ENCODE measurements at places on chromosomes 12 and 14.

DNA sequence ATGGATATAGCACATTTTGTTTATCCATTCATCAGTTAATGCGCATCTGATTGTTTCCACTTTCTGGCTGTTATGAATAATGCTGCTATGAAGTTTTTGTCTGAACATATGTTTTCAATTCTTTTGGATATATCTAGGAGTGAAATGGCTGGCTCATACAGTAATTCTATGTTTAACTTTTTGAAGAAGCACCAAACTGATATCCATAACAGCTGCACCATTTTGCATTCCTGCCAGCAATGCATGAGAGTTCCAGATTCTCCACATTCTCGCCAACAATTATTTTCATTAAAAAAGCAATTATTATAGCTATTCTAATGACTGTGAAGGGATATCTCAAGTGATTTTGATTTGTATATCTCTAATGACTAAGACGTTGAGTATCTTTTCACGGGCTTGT lies 89.9 kb upstream of the PPP4R3A start:
- no peak for DNase-seq

DNA sequence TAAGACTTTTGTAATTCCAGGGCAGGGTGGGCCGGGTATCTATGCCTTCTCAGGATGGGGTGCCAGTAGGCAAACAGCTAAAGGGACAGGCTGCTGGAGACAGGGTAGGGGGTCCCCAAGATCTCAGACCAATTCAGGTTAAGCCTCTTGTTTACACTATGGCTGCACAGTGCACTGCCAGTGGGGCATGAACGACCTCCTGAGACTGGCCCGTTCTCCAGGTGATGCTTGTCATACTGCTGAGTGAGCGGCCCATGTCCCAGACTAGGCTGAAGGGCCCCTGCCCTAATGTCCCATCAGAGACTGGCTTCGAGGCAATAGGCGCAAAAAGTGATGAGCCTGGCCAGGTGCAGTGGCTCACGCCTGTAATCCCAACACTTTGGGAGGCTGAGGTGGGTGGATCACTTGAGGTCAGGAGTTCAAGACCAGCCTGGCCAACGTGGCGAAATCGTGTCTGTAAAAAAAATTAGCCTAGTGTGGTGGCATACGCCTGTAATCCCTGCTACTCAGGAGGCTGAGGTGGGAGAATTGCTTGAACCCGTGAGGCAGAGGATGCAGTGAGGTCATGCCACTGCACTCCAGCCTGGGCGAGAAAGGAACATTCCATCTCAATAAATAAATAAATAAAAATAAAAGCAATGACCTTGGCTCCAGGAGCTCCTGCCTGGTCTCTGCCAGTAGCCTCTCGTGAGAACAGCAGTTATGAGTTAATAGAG lies 12.6 kb downstream of the SLC25A29 start:
- DNase-seq, result no peak

DNA sequence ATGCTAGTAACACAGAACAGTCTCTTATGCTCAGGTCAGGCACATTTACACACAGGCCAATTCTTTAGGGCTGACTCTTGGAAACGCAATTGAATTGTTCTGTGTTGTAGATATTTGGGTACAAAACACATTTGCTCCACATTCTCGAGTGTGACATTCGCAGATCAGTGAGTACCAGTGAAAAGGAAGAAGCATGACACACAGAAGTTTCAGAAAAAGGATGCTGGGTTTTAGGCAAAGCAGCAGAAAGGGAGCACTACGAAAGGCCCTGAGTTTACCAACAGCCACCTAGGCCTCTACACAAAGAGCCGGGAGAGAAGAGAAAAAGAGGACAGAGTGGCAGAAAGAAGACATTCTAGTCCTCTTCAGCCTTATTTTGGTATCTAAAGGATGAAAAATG lies 254.4 kb upstream of the BTG1 start:
- no peak for DNase-seq

DNA sequence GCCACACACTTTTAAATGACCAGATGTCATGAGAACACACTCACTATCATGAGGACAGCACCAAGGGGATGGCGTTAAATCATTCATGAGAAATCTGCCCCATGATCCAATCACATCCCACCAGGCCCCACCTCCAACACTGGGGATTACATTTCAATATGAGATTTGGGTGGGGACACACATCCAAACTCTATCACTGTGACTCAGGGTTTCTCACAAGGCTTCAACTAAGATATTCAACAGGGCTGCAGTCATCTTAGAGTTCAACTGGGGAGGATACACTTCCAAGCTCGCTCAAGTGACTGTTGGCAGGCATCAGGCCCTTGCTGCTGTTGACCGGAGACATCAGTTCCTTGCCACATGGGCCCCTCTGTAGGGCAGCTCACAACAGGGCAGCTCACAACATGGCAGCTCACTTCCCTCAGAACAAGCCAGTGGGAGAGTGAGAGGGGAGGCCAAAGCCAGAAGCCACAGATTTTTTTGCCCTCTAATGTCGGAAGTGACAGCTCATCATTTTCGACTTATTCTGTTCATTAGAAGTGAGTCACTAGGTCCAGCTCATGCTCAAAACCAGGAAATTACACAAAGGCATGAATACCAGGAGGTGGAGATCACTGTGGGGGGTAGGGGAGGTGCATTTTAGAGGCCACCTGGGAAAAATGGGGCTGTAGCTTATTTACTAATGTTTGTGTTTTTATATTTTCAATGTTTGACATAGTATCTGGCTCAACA lies 50.8 kb upstream of the PTHLH start:
- DNase-seq, result no peak

GRCh38 chr14:78764645-78765044 lies 594.5 kb downstream of the NRXN3 start:
- DNase-seq, result no peak

DNA sequence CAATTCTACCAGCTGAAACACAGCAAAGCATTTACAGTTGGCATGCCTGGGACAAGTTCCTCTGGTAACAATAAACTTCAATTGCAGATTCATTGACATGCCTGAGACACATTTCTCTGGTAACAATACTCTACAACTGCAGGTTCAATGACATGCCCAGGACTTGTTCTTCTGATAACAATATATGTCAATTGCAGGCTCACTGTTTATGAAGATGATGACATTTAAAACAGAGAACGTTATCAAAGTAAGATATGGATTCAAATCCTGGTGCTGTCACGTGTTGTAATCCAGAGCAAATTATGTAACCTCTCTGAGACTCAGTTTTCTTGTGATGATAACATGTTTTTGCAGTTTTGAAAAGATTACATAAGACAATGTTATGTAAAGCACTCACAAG lies 20.5 kb downstream of the KITLG start:
- no peak for DNase-seq

- DNase-seq, result no peak
Observed at GRCh38 chr12:27583981-27584380, 60.0 kb downstream of the PPFIBP1 start.

GRCh38 chr14:104149617-104150135 lies 11.3 kb downstream of the KIF26A start:
- peak; percentile 80 for DNase-seq

DNA sequence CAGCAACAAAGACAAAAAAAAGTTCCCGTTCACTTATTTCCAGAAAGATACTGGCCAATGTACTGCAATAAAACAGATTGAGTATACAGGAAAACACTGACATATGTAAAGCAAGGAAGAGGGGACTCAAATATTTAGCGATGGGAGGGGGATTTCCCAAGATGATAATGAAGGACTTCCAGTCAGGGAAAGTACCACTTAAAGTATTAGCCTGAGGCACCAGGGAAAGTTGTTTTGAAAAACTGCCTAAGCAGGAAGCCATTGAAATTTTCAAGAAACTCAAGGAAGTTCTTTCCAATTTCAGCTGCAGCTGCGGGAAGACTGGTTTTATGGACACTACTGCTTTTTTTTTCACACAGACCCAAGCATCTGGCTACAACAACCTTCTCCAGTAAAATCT lies 1007.4 kb upstream of the NOVA1 start:
- peak; percentile 9 for DNase-seq

GRCh38 chr12:94900496-94900895 lies 103.0 kb downstream of the NDUFA12 start:
- DNase-seq, result no peak

GRCh38 chr12:21891751-21892217 lies 49.4 kb downstream of the ABCC9 start:
- no peak for DNase-seq

- DNase-seq, result no peak
Observed at GRCh38 chr12:60535363-60535762, 939.5 kb downstream of the SLC16A7 start.

GRCh38 chr14:100407376-100408102 lies 84.4 kb downstream of the SLC25A47 start:
- no peak for DNase-seq

DNA sequence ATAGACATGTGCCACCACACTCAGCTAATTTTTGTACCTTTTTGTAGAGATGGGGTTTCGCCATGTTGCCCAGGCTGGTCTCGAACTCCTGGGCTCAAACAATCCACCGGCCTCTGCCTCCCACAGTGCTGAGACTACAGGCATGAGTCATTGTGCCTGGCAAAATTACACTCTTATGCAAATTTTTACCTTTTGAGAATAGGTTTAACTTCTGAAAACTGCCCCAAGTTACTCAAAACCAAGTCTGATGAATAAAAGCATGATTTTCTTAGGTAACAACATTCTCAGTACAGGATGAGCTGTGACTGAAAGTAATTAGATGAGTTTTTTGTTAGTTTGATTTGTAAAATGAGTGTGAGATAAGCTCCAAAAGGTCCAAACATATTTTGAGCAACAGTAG lies 166.0 kb downstream of the RPS29 start:
- DNase-seq, result no peak

DNA sequence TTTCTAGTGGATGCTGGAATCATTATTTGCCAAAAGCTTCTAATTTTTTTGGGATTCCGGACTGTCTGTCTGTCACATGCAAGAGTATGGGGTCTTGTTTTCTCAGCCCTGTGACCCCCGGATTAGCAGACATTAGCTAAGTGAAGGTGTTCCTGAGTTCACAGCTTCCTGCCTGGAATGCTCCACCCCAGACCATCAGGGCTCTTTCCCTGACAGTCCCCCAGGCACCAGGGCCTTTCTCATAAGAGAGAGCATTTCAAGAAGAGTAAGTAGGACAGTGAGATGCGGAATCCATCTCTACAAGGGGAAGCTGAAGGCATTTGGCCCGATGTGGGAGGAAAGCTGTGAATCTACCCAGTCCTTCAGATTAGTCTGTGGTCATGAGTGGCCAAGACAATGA lies 129.3 kb downstream of the SLC15A4 start:
- DNase-seq, result no peak

DNA sequence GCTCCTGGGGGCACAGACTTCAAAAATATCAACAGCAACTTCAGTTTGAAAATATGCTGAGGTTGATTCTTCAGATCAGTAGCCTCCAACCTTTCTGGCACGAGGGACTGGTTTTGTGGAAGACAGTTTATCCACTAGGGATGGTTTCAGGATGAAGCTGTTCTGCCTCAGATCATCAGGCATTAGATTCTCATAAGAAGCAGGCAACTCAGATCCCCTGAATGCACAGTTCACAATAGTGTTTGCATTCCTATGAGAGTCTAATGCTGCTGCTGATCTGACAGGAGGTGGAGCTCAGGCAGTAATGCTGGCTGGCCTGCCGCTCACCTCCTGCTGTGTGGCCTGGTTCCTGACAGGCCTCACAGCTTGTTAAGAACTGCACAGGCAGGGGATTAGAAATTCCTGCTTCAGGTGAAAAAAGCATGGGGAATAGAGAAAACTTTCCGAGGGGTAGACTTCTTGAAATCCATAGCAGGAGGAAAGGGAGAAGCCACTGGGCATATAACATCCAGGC lies 12.8 kb downstream of the EPYC start:
- DNase-seq, result no peak

GRCh38 chr14:32710231-32710671 lies 228.4 kb upstream of the NPAS3 start:
- DNase-seq, result no peak

GRCh38 chr14:33767586-33768457 lies 183.1 kb downstream of the EGLN3 start:
- no peak for DNase-seq

DNA sequence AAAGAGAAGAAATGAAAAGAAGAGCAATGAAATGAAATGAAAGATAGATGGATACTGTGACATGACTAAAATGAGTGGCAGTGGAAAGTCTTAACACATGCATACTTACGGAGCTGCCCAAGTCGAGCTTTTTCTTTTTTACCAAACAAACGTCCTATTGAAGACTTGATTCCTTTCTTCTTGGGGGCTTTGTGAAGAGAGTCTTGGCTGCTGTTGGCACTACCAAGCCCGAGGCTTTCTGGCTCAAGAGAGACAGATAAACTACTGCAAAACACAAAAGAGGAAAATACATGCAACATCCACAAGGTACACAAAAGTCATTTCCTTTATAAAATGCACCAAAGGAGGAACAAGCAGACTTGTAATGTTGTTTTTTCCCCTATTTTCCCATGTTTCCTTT lies 261.2 kb downstream of the ACSS3 start:
- DNase-seq, result no peak

DNA sequence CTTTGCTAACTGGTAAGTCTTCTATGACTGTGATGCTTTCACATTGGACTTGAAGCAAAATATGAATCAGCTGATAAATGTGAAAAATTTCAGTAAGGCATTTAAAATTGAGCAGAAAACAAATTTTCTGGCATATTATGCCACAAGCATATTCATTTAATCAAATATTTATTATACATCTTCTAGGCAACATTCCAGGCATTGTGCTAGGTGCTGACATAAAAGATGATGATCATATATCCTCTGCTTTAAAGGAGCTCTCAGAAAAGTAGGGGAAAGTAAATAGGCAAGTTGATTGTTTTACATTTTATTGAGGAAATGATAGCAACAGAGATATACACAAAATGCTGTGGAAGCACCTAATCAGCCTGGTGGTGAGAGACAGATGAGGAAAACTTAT lies 248.9 kb downstream of the SLC16A7 start:
- no peak for DNase-seq

DNA sequence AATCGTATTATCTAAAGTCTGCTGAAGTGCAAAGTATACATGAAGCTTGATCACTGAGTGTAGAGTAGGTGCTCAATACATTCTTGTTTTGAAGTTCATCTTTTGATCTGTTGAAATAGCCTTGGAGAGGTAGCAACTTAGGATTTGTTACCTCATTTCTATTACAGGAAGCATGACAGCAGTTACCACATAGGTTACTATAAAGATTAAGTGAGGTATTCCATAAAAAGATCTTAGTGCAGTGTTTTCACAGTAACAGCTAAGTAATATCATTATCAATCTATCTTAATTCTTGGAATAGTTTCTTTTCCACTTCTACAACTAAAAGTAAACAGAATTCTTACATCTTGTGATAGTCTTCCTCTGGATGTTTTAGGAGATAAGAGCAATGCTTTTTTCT lies 50.9 kb downstream of the BTBD7 start:
- DNase-seq, result no peak

DNA sequence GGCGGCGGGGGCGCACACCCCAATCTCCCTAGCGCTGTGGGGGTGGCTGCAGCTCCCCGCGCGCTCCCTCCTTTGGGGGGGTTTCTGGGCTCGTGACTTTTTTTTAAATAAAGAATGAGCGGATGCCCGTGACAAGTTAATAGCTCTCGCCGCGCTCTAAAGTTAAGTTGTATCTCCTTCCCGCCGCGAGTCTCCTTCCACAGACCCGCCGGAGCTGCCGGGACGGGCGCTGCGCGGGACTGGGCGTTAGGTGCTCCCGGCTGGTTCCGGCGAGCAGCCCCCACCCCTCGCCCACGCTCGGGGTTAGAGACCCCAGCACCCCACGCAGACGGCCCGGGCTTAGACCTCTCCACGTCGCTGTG lies 82.6 kb upstream of the HMGA2 start:
- DNase-seq, result no peak

GRCh38 chr12:103742349-103742932 lies 98.6 kb downstream of the NT5DC3 start:
- peak; percentile 74 for DNase-seq

GRCh38 chr14:100305324-100306100 lies 732 bp downstream of the SLC25A29 start:
- no peak for DNase-seq

- no peak for DNase-seq
Observed at GRCh38 chr14:37143475-37143874, 28.9 kb downstream of the SLC25A21 start.
